ENCODE measurements at places on chromosomes 6 and 20.

DNA sequence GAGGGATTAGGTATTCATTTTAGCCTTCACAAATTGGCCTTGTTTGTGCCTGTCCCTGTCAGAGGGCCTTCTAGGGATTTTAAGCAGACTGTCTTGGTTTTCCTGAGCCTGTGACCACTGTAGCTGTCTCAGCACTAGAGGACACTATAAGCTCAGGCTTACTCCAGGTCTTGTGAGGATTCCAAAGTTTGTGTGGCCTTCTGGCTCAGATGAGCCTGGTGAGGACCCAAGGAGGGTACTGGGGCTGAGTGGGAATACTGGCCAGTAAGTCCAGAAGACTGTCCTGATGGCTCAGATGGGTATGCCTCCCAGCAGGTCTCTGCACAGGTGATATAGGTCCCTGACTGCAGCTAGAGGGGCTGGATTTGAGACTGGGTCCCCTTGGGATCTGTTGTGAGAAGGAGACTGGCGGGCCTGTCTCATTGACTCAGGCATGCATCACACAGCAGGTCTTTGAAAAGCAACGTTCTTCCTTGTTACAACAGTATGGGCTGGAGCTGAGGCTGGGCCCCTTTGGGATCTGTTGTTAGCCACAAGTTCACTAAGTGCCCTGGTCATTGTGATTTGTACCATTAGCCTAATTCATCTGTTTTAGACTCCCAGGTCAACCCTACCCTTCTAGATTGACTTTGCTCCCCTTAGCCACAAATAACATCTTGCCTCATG, 26.3 kb upstream of the TFB1M start:
- DNase-seq, result no peak

DNA sequence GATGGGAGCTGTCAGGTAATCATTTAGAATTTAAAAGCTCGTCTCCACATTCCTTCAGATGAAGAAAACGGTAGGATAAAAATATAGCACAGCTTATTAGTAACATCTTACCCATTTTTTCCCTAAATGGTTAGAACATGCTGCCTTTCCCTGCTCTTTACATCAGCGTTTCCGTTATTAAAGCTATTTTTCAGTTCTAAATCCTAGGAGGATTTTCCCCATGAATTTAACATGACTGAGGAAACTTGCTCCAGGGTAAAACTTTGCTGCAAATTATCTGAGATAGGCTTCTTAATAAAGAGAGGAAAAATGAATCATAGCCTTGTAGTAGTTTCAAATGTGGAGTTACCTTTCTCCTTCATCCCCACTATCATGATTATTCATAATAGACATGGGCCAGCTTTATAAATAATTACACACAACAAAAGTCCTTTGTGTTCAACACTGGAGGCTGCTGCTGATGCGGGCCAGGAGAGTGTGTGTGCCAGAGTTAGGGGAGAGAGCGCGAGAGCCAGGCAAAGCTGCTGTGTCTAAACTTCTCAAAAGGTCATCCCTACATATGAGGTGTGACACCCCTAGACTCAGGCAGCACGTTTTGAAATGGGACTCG, 24.4 kb downstream of the MYLIP start:
- DNase-seq, result no peak

- no peak for DNase-seq
Measured at GRCh38 chr6:72824833-72825232, 203.0 kb downstream of the KCNQ5 start.

GRCh38 chr6:139262519-139263300, 29.1 kb downstream of the TXLNB start:
- DNase-seq, result peak; percentile 31

DNA sequence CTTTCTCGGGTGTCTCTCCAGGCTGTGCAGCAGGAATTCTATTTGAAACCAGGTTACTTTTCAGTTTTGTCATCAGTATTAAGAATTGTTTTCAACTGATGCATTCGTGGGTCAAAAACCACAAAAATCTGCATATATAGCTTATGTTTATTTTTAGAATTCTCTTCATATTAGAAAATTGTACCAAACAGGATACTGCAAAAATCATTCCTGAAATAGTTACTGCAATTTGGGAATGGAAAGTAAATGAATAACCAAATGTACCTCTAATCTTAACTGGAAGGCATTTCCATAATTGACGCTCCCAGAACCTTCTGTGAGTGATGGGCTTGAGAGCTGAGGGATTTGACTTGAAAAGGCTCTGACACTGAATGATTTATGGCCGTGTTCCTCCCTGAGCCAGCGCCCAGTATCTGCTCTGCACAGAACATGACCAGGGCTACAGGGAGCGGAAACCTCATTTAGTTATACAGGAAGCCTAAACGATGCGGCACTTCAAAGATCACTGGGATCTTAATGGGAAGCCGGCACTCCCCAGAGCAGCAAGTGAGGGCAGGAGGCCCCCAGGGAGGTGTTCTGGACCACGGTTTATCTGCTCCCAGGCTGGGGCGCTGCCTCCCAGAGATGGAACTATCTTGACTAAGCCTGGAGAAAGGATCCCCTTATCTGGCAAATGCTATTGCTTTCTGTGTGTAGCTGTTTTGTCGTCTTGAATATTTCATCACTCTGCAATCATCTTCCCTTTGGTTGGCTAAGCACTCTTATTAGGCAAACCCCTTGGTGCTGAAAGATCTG, 446.0 kb downstream of the QKI start:
- no peak for DNase-seq

GRCh38 chr6:134757911-134758361, 192.0 kb downstream of the ALDH8A1 start:
- no peak for DNase-seq

DNA sequence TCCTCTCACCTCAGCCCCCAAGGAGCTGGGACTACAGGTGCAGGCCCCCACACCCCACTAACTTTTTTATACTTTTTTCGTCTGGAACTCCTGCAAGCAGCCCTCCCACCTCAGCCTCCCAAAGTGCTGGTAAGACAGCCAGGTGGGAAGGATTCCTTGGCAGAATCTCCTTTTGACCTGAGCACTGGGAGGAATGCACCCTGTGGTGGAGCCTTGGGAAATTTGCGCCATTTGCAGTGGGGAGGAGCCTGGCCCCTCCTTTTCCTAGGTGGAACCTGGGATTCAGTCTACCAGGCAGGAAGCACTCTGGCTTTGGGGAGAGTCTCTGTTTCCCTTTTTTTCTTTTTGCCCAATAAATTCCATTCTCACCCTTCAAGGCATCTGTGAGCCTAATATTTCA, 2.3 kb upstream of the RNGTT start:
- DNase-seq, result no peak

DNA sequence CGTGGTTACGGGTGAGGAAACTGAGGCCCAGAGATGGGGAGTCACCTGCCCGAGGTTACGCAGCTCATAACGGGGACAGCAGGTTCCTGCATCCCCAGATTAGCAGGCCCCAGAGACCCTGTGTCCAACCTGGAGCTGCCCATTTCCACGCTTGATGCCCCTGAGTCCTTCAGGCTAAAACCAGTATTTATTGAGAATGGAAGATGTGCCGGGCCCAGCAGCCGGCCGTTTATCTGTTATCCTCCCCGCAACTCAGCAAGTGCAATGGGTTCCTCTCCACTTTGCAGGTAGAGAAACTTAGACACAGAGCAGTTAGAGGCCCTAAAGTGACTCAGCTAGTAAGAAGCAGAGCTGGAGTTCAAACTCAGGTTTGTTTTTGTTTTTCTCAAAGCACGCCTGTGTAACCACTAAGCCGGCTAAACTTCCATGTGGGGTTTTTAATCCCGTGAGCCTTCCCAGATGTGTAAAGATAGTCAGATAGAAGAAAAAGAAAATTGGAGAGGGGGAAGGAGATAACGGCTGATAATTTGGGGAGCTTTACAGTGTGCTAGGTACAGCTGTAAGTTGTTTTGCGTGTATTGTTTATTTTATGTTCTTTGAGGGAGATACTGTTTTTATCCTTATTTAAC, 775 bp downstream of the PFDN4 start:
- DNase-seq, result no peak

DNA sequence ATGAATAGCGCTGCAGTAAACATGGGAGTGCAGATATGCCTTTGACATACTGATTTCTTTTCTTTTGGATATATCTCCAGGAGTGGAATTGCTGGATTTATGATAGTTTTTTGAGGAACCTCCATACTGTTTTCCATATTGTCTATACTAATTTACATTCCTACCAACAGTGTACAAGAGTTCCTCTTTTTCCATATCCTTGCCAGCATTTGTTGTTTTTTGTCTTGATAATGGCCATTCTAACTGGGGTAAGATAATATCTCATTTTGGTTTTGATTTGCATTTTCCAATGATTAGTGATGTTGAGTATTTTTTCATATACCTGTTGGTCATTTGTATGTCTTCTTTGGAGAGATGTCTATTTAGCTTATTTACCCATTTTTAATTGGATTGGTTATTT, 3.3 kb downstream of the SYCP2L start:
- no peak for DNase-seq

DNA sequence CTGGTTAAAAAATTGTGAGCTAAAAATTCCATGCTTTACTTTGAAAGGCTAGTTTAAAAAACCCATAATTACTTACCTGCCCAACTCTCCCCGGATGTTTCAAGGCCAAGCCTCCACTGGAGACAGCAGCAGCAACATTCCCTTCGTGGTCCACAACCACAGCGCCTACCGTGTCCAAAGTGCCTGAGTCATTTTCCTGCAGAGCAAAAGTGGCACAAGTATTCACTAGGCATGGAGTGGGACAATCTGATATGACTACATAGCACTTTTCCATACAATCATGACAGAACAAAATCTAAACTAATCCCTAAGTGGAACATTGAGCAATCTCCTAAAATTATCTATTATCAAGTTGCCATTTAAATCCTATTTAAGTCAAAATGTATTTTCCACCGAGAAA, 104.8 kb downstream of the TASP1 start:
- no peak for DNase-seq

- DNase-seq, result no peak
Measured at GRCh38 chr6:11006061-11006460, 38.0 kb downstream of the ELOVL2 start.

GRCh38 chr6:32551410-32551809, 21.3 kb upstream of the HLA-DRB5 start:
- DNase-seq, result no peak

- DNase-seq, result no peak
Measured at GRCh38 chr20:1841554-1842140, 53.6 kb upstream of the SIRPA start.

- DNase-seq, result no peak
Measured at GRCh38 chr20:60760256-60761000, 491.6 kb upstream of the CDH4 start.

DNA sequence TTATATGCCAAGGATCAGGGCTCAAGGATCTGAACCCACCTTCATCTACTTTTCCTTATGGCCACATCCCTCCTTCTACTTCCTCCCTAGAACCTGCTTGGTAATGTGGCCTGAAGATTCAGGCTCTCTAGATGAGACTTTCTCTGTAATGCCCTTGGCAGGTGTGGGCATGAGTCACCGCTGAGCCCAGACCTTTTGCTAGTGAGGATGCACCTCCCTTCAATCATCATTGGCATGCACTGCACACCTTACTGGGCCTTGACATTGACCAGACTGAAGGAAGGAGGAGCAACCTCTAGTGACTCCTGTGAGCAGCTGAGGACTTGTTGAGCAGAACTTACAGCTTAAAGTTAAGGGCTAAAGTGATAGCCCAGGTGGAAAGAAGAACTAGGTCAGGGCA, 405.3 kb downstream of the MAFB start:
- DNase-seq, result no peak

GRCh38 chr6:121430514-121431460, 4.7 kb upstream of the GJA1 start:
- DNase-seq, result no peak

DNA sequence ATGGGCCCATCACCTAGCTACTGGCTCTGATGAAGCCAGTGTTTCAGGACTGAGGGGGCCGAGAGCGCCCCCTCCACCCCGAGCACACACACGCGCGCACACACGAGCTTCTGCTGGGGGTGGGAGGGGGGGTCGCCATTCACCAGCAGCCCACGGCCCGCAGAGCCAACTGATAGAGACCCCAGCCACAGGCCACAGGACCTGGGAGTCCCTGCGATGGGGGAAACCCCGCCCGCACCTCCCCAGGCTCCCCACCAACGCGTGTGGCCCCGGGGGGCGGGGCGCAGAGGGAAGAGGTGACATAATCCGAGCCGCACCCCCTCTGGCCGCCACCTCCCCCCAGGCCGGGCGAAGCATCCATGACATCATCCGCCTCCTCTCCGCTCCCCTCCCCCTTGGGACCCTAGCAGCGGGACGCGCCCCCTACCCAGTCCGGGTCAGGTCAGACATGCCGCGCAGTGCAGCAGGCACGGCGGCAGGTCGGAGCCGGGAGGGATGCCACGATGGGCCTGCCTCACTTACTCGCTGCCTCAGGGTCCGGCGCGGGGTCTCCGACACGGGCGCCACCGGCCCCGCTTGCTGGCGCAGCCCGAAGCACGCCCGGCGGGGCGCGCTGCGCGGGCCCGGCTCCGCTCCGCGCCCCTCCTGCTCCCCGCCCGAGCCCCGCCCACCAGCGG, at the start of gene LZTS3:
Gene LZTS3 (minus strand): TSS at position 617 of the 677 bp plus-strand sequence. CDS start 6,386 bp downstream, outside the sequence.
- peak; percentile 82 for DNase-seq

GRCh38 chr6:135094403-135094821, 39.8 kb upstream of the HBS1L start:
- DNase-seq, result no peak

DNA sequence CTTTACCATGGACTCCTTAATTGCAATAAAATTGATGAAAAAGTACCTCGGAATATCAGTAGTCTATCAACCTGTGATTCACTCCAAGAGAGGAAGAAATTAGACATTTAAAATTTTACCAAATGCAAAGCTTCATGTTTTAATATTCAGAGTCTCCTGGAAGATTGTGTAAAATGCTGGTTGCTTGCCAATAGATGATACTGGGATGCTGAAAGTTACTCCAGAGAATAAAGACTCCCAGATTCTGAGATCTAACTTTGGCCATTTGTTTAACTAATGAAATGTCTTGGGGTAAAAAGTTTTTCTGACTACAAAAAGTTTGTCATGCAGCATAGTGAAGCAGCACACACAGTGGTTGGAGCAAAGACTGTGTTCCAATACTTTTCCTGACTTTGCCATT, 176.7 kb upstream of the RSPO3 start:
- no peak for DNase-seq

- no peak for DNase-seq
Measured at GRCh38 chr6:133893946-133894345, 5.0 kb downstream of the TCF21 start.

DNA sequence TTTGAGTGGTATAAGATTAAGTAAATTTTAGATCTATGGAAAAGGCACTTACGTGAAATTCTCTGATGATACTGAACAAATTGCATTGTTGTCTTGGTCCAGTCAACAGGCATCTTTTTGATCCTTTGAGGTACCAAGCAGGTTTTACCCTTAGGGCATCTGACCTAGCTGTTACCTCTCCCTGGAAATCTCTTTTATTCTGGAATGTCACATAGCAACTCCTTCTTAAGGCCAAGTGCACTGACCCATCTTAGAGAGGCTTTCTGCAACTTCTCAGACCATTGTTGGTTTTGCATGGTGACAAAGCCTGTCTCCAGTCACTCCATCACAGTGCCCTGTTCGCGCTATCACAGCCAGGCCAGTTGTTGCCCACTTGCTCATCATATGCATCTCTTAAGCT, 42.0 kb downstream of the TPD52L1 start:
- no peak for DNase-seq

GRCh38 chr6:43738877-43739641, 31.0 kb upstream of the VEGFA start:
- DNase-seq, result no peak

- no peak for DNase-seq
Measured at GRCh38 chr6:37174196-37174514, 4.2 kb downstream of the PIM1 start.
